G401 (cell line): ENCODE measurements at places on chromosomes 3 and 15.

DNA sequence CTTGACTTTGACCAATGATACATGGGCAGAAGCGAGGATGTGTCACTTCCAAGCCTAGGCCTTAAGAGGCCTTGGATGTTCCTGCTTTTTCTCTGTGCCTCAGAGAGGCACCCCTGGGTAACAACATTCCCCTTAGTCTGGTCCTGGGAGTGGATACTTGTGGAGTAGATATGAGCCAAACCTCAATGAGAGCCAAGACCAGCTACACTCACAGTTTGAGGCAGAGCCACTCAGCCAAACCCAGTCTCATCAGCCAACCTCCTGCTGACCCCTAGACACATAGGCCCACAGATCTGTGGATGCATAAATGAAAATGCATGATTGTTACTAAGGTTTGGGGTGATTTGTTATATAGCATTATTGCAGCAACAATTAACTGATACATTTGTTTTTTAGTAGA, 114.2 kb downstream of the ZNF621 start:
- DNase-seq = peak; percentile 51

DNA sequence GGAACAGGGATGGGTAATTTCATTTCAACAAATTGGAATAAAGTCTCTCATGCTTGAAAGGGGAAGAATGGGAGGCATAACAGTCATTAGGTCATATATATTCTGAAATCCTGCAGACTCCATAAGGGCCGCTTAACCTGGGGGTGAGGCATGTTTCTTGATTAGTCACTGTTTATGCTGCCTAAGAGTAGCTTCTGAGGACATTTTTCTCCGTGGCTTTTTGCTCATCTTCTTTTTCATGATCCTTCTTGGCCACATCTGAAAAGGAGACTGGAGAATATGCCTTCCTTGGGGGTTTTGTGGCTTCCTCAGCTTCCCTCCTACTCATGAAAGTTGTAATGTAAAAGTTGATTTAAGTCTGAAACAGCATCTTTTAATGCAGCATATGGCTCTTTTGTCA, 20.0 kb upstream of the CFAP20DC start:
- no peak for DNase-seq

GRCh38 chr15:91471468-91471867, 371.4 kb downstream of the SV2B start:
- no peak for DNase-seq

DNA sequence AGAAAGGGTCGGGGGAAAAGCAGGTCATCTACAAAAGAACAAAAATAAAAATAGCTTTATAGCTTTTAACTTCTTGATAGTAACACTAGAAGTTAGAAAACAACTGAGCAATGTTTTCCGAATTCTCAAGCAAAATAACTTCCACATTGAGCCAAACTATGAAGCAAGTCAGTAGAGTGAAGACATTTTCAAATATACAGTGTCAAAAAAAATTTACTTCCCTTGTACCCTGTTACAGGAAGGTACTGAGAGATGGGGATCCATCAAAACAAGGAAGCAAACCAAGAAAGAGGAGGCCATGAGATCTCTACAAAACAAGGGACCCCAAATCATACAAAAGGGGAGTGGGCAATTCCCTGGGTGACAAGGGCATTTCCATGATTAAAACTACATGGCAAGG, 26.6 kb upstream of the STIMATE start:
- no peak for DNase-seq

- DNase-seq = no peak
These were observed 10.0 kb downstream of the GATA2 start for GRCh38 chr3:128482666-128483656.

DNA sequence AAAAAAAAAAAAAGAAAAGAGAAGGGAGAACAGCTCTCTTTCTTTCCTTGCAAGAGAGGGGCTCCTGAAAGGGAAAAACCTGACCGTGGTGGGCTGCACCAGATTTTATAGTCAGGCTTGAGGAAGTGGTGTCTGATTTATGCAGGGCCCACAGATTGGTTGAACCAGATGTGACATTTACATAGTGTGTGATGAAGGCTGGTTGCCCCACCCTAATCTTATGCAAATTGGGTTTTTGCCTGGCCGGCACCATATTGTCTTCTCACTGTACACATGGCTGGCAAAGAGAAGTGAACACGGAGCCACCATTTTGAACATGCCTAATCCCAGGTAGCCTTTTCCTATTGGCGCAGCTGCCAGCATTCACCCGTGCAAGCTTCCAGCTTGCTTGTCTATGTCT, 154.4 kb downstream of the OXSM start:
- no peak for DNase-seq

- DNase-seq = no peak
These were observed 127.2 kb downstream of the EBLN2 start for GRCh38 chr3:73188707-73189106.
